ENCODE measurements at places on chromosomes 6 and 20.

- DNase-seq = no peak
Observed at GRCh38 chr6:132604635-132605152, 15.2 kb upstream of the TAAR5 start.

DNA sequence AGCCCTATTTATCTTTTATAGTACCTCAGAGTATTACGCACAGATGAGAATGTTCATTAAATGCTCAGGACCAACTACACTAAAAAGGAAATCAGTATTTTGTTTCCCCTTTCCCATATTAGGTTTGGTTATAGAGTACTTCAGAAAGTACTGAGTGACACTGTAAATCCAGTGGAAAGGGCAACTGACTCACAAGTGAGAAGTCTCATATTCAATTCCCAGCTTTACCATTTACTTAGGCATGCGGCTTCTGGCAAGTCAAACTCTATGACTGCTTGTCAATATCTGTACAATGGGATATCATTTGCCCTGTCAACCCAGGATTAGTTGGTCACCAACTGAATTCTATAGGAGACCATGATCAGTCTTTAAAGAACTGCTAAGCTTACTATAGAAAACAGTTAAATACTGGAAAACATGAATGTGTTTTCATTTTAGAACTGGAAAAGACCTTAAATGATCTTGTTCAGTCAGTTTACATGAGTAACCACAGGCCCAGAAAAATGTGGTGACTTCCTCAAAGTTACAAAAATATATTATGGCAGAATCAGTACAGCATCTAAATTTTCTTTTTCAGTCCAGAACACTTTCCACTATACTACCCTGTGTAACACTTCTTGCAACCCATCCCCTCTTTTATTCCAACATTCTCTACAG is 3.6 kb downstream of the MAP3K7 start:
- no peak for DNase-seq

GRCh38 chr6:160070427-160070826 is 51.2 kb upstream of the SLC22A1 start:
- DNase-seq = no peak

DNA sequence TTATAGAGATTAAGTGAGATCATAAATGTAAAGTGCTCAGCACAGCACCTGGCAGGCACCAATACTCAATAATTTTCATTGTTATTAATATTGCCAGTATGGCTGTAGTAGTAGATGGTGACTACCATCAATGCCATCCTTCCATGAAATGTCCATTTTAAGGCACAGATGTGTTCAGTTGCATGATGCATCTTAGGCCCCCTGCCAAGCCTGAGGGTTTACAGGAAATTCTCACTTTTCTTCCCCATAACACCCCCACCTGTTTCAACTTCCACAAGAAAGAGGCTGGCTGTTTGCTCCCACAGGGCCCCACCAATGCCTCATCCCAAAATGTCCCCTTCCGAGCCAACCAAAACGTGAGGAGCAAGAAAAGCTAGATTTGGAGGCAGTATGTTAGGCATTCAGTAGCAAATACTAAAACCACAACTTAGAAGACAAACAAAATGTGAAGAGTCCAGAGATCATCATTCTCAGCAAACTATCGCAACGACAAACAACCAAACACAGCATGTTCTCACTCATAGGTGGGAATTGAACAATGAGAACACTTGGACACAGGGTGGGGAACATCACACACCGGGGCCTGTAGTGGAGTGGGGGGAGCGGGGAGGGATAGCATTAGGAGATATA is 110.6 kb upstream of the NHSL1 start:
- no peak for DNase-seq

- DNase-seq = no peak
Observed at GRCh38 chr20:13877793-13878192, 93.0 kb downstream of the NDUFAF5 start.

DNA sequence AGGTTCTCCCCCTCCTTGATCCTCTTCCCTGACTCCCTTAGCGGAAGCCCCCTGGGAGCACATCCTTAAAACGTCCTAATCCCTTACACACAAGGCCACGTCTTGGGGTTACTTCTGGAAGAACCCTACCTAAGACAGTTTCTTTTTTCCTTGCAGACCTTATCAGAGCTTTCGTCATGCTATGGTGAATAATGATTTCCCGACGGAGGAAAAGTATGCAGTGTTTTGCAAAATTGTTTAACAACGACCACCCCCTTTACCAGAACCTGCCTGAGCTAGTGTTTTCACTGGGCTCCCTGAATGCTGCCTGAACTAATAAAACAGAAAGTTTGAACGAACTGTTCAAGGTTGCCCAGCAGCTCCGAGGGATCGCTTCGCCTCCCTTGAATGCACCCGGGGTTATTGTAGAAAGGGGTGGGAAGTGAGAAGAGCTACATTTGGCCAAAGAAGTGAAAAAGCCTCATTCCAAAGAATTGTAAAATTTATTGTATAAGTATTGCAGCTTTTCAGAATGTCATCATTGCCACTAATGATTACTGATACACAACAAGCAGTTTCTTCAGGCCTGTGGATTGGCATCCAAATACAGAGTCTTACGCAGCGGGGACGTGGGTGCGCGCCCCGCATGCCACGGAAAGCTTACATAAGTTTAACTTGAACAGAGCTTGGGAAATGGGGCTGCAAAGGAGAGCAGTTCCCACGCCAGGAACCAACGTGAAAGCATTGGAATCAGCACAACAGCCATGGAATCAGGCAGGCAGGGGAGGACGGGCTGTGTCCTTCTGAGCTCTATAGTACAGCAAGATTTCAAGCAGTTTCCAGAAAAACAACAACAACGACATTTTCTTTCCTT is 27.9 kb upstream of the ZBP1 start:
- peak; percentile 2 for DNase-seq

DNA sequence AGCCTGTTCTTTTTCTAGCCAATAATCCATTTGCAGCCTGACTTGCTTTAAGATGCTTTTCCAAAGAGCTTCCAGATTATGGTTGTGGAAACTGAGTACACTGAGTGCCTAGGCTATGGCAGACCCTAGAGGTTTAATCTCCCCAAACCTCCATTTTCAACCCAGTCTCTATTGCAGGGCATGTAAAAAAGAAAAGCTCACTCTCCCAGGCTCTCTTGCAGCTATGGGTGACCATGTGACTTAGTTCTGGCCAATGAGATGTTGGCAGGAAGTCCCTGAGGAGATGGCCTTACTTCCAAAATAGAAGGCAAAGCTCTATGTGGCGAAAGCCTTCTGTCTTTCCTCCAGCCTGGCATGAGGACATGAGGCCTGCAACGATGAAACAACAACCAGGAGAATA is 3.8 kb downstream of the PDRG1 start:
- no peak for DNase-seq

DNA sequence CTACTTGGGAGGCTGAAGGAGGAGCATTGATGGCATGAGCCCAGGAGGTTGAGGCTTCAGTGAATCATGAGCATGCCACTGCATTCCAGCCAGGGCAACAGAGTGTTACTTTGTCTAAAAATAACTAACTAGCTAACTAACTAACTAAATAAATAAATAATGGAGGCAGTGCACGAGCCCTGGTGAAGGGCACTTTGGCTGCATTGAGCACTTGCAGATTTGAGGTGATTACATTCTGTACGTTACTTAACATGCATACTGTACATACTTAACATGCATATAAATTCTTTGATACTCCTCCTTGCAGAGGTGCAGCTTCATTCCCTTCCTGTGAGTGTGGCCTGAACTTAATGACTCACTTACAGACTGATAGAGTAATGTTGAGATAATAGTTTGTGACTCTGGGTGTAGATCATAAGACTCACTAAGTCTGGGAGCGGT is 10.7 kb downstream of the HLA-A start:
- DNase-seq = no peak

- no peak for DNase-seq
Observed at GRCh38 chr20:51801823-51802123, 548 bp downstream of the SALL4 start.
